ENCODE measurements at places on chromosomes 7 and 10.

- DNase-seq = no peak
Observed at GRCh38 chr10:6070660-6071059, 8.5 kb upstream of the IL2RA start.

DNA sequence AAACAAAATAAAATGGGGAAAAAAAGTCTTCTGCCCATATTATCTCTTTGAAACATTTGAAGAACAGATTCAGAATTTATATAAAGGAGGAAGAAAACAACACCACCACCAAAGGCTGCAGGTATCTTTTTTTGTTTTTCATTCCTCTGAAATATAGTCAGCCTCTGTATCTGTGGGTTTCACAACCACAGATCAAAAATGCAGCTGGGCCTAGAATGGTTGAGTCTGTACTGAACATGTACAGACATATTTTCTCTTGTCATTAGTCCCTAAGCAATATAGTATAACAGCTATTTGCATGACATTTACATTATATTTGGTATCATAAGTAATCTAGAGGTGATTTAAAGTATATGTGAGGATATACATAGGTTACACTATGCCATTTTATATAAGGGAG is 559.7 kb upstream of the LRRN3 start:
- DNase-seq = no peak

- DNase-seq = no peak
Observed at GRCh38 chr7:93890464-93891068, at the start of gene TFPI2. Gene TFPI2, minus strand, starts transcription at chr7:93890753. Its CDS starts 75 bp downstream, at chr7:93890678.

DNA sequence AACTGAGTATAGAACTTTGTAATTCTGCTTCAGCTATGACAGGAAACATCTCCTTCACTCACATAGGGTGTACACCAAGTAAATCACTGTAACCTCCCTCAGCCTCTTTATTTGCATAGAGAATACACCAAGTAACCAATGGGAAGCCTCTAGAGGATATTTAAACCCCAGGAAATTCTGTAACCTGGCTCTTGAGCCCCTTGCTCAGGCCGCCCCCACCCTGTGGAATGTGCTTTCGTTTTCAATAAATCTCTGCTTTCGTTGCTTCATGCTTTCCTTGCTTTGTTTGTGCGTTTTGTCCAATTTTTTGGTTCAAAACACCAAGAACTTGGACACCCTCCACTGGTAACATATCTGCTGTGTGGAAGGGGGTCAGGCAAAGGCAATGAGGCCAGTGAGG is 60.2 kb downstream of the CLRN3 start:
- no peak for DNase-seq

DNA sequence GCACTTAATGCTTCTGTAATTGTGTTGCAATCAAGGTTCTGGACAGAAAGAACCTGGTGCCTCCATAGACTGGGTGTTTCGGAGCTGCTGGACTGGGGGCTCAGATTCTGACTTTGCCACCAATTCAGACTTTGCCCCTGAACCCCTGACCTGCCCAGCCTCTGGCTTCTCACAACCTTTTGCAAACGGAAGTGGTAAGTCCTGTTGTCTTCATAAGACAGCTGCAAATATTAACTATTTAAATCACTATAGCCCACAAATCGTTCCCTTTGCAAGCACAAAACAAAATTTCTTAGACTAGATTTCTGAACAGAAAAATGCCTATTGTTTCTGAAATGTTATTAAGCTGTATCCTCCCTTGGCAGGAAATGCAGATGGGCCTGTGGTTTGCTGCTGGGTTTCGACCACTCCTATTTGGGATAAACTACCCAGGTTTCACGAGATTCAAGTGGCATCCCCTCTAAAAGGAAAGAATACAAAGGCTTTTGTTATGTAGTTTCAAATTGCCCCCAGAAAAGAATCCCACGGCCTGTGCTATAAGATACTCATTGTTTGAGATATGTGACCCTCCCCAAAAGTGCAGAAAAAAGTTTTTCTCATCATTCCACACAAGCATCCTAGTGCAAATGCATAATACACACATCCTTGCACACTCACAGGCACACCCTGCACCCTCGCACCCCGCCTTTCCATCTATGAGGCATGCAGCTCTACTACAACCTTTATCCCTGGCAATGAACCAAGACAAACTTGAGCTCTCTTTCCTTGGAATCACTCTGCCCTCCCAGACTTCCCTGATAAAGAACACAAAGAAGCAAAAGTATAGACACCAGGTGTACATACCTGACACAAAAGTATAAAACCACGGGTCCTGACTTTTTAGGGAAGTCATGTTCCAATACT is 209.1 kb downstream of the PRPF18 start:
- DNase-seq = peak; percentile 54

- DNase-seq = no peak
Observed at GRCh38 chr10:52746169-52746568, 26.4 kb downstream of the MBL2 start.

- no peak for DNase-seq
Observed at GRCh38 chr7:131164025-131164925, 163.4 kb upstream of the MKLN1 start.

DNA sequence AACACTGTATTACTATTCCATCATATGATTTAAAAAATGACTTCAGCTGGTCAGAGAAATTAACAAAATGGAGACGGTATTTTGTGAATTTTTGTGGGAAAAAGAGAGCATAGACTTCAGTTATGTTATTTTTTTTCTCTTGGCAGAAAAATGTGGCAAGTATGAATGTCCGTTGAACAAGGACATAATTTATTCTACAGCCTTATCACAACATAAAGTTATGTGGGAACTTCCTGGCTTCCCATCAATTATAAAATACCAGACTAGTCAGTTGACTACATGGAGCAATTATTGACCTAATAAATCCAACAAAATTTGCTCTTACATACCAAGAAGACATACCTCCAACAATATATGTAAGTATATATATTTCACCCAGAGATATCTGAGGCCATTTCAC is 88.6 kb upstream of the PPP1R3A start:
- DNase-seq = no peak

DNA sequence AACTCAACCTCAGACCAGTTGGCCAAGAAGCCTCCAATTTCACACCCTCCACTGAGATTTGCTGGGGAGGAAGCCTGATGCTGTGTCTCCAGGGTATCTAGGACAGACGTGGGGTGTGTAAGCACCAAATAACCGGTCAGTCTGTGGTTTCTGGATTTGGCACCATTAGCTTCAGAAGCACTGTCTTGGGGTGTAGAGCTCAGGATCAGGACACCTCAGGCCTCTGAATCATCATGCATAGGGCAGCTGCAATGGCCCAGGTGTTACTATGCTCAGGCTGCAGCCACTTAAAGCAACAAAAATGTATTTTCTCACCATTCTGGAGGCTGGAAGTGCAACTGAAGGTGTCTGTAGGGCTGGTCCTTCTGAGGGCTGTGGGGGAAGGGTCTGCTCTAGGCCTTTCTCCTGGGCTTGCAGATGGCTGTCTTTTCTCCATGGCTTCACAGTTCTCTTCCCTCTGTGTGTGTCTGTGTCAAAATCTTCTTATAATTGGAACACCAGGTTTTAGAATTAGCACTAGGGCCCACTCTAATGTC is 73.4 kb upstream of the SEPHS1 start:
- DNase-seq = no peak

DNA sequence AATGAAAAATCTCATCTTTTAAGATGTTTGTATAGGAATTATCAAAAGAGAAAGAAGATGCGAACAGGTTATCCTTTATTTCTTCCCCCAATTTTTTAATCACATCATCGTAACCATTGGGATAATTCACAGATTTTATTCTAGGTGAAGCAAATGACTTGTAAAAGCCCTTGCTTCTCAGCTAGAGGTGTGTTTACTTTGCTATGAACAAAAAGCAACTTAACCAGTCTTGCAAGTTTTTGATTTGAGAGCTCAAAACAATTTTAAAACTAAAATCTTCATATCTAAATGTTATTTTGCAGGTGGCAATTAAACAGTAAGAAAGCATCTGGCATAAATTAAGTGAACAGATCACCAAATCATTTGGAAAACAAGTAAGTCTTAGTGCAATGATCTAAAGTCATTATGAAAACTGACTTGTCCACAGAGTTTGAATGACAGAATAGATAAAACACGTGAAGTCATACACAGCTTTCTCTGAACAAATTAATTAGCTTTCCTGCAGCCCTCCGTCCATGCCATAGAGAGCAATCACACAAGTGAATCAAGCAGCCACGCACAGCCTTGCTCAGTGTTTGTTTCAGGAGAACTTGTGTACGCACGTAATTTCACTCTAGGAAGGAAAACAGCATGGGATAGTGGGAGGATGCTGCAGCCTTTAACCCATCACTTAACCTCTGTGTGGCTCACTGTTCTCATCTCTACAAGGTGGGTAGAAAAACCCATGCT is 85.0 kb upstream of the ZNF800 start:
- no peak for DNase-seq

GRCh38 chr7:158443688-158444483 is 143.7 kb downstream of the PTPRN2 start:
- no peak for DNase-seq

GRCh38 chr10:69385454-69386350 is 31.0 kb downstream of the TACR2 start:
- no peak for DNase-seq

DNA sequence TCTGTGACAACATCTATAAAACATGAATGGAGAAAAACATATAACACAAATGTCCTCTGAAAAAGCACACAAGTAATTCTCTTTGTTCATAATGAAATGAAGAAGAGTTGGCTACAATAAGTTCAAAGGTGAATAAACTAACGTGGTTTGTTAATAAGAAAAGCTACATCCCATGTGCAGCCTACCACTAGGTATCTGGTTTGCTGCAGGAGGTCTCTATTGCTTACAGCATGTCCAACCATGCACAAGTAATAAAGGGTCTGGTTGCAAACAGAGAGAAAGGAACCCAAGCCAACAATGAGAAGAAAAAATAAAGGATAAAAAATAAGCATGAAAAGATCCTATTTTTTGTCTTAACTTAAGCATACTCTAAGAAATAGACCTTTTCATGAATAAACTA is 139.2 kb downstream of the CHCHD3 start:
- no peak for DNase-seq

DNA sequence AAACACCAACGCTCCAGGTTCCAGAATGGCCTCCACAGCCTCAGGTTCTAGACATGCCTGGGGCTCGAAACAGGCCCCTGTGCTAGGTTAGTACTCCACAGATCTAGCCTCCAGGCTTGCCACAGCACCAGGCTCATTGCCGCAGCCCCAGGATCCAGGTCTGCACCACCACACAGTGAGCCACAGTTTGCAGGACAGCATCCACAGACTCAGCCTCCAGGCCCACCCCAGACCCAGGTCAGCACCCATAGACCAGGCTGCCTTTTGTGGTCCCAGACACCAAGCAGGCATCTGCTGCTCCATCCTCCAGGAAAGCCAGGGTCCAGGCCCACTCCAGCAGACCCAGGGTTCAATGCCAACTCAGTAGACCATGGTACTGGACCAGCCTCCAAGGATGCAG is 132.3 kb upstream of the VSTM2A start:
- DNase-seq = no peak

DNA sequence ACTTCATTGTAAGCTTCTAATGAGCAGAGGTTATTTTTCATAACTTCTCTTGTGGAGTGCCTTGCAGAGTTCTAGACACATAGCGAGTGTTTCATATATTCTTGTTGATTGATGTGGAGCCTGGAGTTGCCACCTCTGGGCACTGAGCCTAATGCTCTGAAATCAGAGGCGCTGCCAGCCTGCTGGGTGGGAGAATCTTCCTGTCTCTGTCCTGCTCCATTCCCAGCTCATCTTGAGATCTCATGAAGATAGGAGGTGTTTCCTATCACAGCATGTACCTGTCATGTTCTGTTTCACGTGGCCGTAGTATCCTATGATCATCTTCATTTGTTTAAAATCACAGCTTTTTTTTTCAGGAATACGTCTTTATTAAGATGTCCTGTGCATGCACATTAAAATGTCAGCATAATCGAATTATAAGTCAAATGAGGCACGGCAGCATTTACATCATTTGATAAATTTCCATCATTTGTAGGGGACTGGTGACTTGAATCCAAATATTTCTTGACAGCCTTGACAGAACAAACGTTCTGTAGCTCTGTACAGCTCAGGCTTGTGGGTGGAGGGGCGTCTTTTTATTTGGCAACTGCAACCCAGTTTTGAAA is 393.0 kb downstream of the PHTF2 start:
- DNase-seq = no peak
